ENCODE measurements at places on chromosomes 13 and 19.

DNA sequence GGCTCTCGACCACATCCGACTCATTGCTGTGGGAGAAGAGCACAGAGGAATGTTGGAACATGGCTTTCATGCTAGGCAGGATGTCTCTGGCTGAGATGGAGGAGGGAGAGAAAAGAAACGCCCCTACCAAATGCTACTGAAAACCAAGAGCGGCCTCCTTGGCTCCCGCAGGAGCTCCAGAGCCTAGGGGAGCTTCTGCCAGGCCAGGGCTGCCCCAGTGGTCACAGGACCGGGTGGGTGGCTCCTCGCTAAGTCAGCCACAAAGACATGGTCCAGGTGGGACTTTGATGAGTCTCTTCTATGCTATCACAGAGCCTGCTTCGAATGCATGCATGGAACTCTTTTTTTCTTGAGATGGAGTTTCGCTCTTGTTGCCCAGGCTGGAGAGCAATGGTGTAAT, 6.7 kb downstream of the LONP1 start:
- DNase-seq = no peak

- no peak for DNase-seq
Observed at GRCh38 chr19:17376935-17377600, at the start of gene PLVAP. Gene PLVAP, minus strand, starts transcription at chr19:17377342. Its CDS starts 54 bp downstream, at chr19:17377288.

DNA sequence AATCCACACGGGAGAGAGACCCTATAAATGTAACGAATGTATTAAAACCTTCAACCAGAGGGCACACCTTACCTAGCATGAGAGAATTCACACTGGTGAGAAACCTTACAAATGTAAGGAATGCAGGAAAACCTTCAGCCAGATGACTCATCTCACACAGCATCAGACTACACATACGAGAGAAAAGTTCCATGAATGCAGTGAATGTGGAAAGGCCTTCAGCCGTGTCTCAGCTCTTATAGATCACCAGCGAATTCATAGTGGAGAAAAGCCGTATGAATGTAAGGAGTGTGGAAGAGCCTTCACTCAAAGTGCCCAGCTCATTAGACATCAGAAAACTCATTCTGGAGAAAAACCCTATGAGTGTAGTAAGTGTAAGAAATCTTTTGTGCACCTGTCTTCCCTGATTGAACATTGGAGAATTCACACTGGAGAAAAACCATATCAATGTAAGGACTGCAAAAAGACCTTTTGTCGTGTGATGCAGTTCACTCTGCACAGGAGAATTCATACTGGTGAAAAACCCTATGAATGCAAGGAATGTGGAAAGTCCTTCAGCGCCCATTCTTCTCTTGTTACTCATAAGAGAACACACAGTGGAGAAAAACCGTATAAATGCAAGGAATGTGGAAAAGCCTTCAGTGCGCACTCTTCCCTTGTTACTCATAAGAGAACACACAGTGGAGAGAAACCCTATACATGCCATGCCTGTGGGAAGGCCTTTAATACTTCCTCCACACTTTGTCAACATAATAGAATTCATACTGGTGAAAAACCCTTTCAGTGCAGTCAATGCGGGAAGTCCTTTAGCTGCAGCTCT, 16.0 kb downstream of the ZNF582 start:
- no peak for DNase-seq

GRCh38 chr13:65965501-65965900, 1264.6 kb downstream of the PCDH9 start:
- no peak for DNase-seq

GRCh38 chr13:59743195-59743594, 420.5 kb downstream of the DIAPH3 start:
- DNase-seq = no peak

DNA sequence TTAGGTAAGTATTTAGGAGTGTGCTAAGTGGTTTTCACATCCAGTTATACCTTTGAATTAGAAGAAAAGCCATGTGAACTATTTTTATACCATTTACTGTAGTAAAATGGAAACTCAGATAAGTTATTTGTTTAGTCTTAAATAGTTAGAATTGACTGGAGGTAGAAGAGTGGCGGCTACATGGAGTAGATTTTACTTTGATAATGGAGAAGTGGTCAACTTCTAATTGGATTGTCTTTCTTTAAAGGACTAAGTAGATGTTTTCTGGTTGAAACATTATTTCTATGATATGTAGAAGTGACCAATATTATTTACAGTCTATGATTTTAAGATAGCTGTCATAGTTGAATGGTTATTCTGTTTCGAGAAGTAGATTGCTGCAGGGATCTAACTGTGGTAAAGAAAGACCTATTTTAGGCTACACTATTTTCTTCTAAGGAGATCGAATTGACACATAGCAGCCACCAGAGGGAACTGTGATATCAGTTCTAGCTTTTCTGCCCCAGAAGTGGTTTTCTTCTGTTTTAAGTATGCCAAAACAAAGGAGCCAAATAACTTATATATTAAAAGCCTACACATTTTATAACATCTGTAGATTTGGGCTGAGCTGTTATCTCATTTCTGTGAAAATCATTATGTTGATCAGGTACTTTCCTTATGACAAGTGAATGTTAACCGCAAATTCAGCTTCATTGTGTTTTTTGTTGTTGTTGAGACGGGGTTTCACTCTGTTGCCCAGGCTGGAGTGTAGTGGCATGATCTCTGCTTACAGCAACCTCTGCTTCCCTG, 26.1 kb downstream of the ZMYM2 start:
- DNase-seq = peak; percentile 5

GRCh38 chr19:8831832-8832131, 322 bp downstream of the ZNF558 start:
- no peak for DNase-seq

DNA sequence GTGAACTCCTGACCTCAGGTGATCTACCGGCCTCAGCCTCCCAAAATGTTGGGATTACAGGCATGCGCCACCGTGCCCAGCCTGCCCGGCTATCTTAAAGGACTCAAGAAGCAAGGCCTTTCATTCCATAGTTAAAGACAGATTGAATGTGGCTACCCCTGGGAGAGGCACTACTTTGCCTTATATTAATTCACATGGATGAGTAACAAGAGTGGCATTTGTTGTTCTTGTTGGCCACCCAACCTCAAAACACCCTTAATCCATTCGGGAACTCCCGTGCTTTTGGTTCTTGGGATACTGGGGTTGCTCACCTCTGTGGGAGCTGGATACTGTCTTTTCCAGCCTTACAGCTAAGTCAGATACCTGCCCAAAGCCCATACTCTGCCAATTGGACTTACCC, 34.4 kb upstream of the ABCC4 start:
- no peak for DNase-seq

GRCh38 chr19:30224689-30225606, 147.2 kb upstream of the ZNF536 start:
- no peak for DNase-seq

- DNase-seq = no peak
Observed at GRCh38 chr13:27036236-27036981, 135.2 kb downstream of the USP12 start.

GRCh38 chr13:51714663-51715168, 89.2 kb downstream of the DHRS12 start:
- no peak for DNase-seq

DNA sequence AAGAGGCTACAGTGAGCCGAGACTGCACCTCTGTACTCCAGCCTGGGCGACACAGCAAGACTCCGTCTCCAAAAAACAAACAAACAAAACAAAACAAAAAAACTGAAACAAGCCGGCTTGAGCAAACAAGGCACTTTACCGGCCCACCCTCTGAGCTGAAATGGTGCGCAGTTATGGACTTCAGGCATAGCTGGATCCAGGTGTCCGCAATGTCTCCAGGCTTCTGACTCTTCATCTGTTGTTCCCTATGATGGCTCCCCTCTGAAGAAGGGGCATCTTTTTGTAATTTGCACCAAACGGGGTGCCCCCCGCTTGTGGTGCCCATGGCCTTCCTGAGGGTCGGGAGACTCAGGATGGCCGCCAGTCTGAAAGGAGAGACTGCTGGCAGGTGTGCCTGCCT, 6.2 kb downstream of the C2CD4C start:
- no peak for DNase-seq

DNA sequence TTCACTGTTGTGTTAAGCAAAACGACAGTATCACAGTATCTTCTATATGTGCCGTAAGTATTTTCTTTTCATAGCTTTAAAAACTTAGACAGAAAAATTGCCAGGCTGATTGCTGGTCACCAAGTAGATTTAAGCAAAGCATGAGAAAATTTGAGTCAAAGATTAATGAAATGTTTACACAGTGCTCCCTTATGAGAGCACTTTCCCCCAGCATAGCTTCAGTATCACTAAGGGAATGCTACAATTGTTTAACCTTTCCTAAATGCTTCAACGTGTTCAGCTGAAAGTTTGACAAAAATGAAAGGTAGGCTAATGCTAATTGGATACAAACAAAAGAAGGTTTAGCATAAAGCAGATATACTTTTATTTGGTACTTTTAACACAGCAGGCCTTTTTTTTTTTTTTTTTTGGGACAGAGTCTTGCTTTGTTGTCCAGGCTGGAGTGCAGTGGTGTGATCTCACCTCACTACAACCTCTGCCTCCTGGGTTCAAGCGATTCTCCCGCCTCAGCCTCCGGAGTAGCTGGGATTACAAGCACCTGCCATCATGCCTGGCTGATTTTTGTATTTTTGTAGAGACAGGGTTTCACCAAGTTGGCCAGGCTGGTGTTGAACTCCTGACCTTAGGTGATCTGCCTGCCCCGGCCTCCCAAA, 23.4 kb downstream of the PCCA start:
- DNase-seq = no peak

GRCh38 chr13:53160211-53160610, 131.6 kb downstream of the OLFM4 start:
- DNase-seq = no peak

GRCh38 chr19:45244133-45244794, 943 bp downstream of the EXOC3L2 start:
- no peak for DNase-seq

- no peak for DNase-seq
Observed at GRCh38 chr13:46142776-46143175, 37.9 kb upstream of the CPB2 start.

DNA sequence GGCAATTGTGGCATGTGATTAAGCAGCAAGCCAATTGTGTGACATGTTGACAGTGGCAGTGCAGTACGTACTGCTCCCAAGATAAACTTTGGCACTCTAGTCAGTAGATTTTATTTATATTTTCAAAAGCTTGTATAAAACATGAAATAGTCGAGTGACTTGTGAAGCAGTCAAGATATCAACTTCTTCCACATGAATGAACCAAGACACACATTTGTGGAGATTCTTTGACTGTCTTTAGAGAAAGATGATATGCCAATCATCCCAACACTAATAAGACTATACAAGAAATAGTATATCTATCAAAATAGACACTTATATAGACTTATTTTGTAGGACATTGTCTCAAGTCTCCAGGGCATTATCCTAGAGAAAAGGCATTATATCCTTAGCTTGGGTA, 538.0 kb downstream of the DCT start:
- no peak for DNase-seq

DNA sequence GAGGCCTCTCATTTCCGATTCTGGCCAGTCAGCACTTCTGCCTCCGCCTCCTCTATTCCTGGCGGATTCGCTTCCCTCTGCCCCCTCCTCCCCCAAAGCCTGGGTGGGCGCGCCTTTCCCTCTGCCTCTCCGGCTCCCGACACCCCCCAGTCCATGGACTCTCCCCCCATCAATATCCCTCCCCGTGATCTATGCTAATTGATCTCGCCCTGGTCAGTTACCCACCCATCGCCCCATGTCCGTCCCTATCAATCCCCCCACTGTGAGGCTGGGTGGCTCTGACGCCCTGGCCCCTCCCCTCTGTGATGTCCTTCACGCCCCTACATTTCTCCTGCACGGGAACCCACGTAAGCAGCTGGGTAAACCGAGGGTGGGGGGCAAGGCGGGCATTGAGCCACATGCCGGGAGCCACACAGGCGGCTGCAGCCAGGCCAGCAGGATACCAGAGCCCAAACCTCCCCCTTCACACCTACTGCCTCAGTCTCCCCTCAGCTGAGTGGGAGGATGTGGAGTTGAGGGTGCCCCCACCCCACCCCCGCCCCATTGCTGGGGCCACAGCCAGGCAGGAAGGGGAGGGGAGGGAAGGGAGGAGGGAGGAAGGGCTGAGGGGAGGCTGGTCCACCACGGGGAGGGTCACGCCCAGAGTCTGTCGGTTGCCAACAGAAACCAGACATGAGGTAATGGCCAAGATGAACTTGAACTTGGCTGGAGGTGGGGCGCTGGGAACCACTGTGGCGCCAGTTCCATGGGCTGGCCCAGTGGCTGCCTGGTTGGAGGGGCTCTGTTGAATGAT, 21.0 kb downstream of the SMIM24 start:
- DNase-seq = no peak

- no peak for DNase-seq
Observed at GRCh38 chr13:41763782-41764181, 197.1 kb downstream of the VWA8 start.

DNA sequence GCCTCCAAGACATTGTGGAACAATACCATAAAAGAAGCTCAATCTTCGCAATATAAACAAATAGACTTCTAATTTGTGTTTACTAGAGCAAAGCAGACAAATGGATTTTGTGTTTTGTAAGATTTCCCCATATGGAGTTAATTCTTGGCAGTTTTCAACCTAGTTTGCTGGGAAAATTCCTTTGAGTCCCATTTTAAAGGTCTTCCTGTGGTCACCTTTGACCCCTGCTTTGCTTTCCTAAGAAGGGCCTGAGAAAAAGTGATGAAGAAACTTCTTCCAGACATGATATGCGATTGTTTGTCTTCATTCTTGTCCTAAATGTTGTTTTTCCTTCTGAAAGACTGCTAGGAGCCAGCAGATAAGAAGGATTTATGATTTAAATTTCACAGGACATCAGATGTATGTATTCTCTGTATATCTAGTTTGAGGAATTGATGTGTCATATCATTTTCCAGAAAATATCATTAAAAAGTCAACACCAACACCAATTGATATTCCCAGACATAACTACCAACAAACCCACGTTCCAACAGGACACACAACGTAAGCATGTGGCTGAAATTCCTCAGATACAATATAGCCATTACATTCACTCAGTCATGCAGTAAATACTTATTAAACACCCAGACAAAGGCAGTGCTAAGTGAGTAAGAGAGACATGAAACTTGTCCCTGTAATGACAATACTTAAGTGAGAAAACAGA, 276.4 kb downstream of the LHFPL6 start:
- DNase-seq = no peak

DNA sequence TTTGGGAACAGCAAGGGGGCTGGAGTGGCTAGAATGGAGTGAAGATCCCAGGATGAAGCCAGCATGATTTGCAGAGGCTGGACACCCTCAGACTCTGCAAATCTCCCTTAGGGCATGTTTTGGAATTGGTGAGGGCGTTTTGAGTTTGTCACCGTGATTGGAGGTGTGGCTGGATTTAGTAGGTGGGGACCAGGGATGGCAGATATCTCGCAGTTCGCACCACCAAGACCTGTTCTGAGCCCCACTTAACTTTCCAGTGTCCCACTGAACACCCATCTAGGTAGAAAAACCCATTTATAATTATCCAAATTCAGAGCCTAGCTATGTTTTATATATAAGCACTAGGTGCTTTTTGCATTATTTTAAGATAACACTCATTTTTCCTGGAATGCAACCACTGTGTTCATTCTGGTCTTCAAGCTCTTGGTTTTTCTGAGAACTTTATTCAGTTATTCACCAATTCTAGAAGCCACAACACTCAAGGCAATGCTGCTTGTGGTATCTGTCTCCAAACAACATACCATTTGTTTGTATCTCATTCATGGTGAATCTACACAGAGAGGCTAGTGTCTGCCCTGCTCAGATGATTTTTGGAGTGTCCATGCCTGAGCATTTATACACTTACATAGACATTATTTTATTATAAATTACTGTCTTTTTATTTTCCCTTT, 3.0 kb upstream of the NANOS2 start:
- DNase-seq = no peak

Measured in left renal pelvis (tissue), 4 donors.